ENCODE measurements at places on chromosomes 4 and X.

- no peak for DNase-seq
Measured at GRCh38 chrX:123756320-123756719, 23.5 kb upstream of the THOC2 start.

DNA sequence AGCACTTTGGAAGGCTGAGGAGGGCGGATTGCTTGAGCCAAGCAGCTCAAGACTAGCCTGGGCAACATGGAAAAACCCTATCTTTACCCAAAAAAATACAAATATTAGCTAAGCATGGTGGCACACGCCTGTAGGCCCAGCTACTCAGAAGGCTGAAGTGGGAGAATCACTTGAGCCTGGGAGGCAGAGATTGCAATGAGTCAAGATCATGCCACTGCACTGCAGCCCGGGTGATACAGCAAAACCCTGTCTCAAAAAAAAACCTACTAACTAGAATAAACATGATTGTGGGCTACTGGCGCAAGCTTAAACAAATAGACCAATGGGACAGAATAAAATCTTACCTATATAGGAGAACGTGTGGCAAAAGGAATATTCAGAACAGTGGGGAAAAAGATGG is 7.3 kb downstream of the CDKL2 start:
- no peak for DNase-seq

GRCh38 chrX:139179592-139179991 is 350.9 kb upstream of the F9 start:
- no peak for DNase-seq

DNA sequence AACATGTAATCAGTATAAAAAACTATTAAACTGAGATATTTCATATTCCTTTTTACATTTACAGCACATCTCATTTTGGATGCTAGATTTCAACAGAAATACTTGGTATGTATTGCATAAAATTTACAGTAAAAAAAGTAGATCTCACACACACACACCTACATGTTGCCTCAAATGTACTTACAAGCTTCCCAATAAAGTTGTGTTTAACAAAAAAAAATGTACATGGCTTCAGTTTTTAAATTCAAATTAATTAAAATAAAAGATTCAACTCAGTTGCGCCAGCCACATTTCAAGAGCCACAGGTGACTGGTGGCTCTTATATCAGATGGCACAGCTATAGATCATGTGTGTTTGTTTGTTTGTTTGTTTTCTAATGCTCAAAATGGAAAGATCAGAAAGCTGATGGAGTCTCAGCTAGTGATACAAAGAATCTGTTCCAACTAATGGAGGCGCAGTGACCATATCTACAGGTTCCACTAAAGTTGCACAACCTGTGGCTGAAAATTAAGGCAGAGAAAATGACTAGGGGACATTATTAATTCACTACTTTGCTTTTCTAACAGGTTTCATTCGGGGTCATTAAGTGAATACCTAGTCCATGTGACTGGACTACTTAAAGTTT is 45.0 kb downstream of the RBM47 start:
- no peak for DNase-seq

- no peak for DNase-seq
Measured at GRCh38 chr4:94814237-94814636, 56.5 kb downstream of the BMPR1B start.

GRCh38 chr4:142243255-142243654 is 602.8 kb downstream of the INPP4B start:
- DNase-seq: no peak

- no peak for DNase-seq
Measured at GRCh38 chr4:181637186-181638105, 605.8 kb upstream of the TENM3 start.

GRCh38 chr4:141654098-141654497 is 17.7 kb downstream of the IL15 start:
- no peak for DNase-seq

- no peak for DNase-seq
Measured at GRCh38 chr4:72997409-72997808, 72.1 kb downstream of the COX18 start.

- DNase-seq: no peak
Measured at GRCh38 chr4:2141762-2142451, 82.8 kb downstream of the NAT8L start.

- no peak for DNase-seq
Measured at GRCh38 chrX:80430826-80431504, 10.7 kb downstream of the TENT5D start.
